Activated T-helper 2 cell treated with anti-CD3 and anti-CD28 coated beads, Interferon-gamma antibody, Interleukin-2, Interleukin-4, amounts not matched to agents 10 μg/mL and 5 μg/mL and 100 μg/mL, durations not matched to agents 14 hours and 24 hours and 36 hours (primary cell): ENCODE measurements at places on chromosomes 7 and 10.
A peak's percentile ranks its signal among the peaks of the same experiment; 100 is the strongest.

DNA sequence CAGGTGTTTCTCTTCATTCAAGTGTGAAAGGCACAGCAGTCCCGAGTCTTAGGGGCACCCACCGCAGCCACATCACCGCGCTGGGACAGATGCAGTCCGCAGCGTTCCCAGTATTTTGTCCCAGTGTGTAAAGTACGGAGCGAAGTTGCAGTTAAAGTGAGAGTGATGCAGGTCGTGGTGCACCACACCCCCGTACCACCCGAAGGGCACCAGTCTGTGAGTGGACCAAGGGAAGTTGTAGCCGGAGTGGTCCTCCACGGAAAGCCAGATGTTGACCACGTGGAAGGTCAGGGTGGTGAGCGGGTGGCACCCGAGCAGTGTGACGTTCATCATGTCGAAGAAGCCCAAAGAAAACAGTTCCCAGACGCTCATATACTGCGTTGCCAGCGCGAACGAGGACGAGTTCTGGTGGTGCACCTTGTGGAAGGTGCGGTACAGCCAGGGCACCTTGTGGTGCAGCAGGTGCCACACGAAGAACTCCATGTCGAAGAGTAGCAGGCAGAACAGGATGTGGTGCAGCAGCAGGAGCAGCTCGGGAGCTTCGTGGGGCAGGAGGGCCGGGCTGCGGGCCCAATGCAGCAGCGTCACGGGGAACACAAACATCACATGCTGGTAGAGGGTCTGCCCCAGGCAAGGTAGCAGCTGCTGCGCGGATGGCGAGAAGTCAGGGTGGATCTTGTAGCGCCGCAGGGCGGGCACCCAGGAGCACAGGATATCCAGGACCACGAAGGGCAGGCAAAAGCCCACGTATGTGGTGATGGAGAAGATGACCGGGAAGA is 526 bp downstream of the CH25H start:
- peaks cover 48% of the 10 kb centered on the region for H3K27me3 ChIP-seq
- DNase-seq = peak; percentile 14
- no peak overlapping the region for H3K27ac ChIP-seq
- H3K4me1 ChIP-seq = peaks cover 14% of the 10 kb centered on the region

GRCh38 chr7:81924494-81924893 is 154.6 kb upstream of the HGF start:
- H3K4me3 ChIP-seq = no peak overlapping the region
- no peaks in the 10 kb centered on the region for H3K27me3 ChIP-seq
- no peak for DNase-seq
- no peaks in the 10 kb centered on the region for H3K36me3 ChIP-seq
- H3K4me1 ChIP-seq = no peaks in the 10 kb centered on the region

DNA sequence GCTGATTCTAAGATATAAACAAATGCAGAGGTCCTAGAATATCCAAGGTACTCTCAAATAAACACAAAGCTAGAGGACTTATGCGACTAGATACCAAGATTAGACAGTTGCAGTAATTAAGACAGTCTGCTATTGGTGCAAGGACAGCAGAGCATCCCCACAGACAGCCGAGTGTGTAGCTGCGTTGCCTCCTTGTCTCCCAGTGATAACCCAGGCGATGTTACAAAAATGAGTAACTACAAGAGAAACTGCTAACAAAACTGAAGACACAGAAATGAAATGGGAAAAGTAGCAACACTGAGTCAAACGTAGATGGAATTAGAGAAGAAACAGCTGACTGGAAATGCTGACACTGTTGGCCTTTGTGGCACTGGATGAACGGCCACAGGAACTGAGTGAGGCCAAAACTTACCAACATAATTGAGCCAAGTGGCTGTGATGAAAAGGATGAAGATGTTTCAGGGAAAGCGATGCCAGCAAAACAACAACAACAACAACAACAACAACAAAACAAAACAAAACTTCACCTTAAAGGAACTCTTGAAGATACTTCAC is 54.3 kb downstream of the BAIAP2L1 start:
- peaks cover 3% of the 10 kb centered on the region for H3K4me1 ChIP-seq
- DNase-seq = no peak
- no peak overlapping the region for H3K27ac ChIP-seq

DNA sequence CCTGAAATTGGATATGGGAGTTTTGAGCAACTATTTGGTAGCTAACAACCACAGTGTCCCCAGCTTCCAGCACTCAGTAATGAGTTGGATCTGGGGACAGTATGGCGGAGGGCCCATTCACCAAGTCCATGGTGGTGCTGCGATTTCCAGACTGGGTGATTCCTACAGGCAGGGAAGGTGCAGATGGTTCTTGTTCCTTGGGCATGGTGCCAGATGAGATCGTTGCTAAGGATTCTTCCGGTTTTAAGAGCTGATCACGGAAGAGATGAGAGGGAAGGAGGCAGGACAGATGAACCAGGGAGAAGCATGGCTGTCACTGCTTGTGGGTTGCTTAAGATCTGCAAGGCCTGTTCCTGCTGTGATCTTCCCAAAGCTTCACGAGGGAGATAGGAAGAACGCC is 380.3 kb downstream of the TCERG1L start:
- no peaks in the 10 kb centered on the region for H3K27me3 ChIP-seq
- H3K4me1 ChIP-seq = no peaks in the 10 kb centered on the region
- no peak overlapping the region for H3K4me3 ChIP-seq
- DNase-seq = no peak
- no peaks in the 10 kb centered on the region for H3K36me3 ChIP-seq

DNA sequence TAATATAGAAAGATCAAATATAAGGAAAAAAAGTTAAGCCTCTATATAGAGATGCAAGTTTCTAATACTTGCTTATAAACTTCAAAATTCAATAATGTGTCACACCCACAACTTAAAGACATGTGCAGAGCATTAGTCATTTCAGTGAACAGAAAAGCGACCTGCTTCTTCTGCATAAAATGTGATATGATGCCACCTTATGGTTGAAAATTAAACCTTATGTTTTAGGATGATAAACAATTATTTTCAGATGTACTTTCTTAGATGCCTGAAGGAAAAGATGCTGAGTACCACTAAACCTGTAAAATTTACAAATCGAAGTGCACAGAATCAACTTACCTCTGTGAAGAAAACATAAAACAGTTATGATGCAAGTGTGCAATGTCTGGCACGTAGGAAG is 96.0 kb downstream of the MTERF1 start:
- H3K27ac ChIP-seq = no peak overlapping the region
- H3K4me1 ChIP-seq = no peaks in the 10 kb centered on the region
- no peak overlapping the region for H3K4me3 ChIP-seq
- DNase-seq = no peak
- H3K27me3 ChIP-seq = peaks cover 11% of the 10 kb centered on the region

DNA sequence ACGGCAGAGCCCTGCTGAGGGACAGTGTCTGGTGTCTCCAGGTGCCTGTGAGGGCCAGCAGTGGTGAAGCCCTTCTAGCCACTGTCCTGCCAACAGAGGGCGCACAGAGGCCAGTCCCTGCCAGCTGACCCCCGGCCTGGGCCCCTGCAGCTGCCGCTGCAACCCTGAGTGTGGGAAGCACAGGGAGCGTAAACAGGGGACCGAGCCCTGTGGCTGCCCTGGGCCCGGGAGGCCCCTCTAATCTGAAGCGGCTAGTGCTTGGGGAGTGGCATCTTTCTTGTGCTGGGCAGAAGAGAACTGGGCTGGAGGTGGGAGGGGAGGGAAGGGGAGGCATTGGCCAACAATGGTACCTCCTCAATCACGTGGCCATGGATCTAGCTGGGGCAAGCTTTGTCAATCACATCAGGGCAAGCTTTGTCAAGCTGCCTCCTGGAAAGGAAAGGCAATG is 34.6 kb downstream of the TRIM8 start:
- no peak overlapping the region for H3K4me3 ChIP-seq
- no peak for DNase-seq
- peaks cover 26% of the 10 kb centered on the region for H3K36me3 ChIP-seq
- no peaks in the 10 kb centered on the region for H3K27me3 ChIP-seq
- no peak overlapping the region for H3K27ac ChIP-seq

DNA sequence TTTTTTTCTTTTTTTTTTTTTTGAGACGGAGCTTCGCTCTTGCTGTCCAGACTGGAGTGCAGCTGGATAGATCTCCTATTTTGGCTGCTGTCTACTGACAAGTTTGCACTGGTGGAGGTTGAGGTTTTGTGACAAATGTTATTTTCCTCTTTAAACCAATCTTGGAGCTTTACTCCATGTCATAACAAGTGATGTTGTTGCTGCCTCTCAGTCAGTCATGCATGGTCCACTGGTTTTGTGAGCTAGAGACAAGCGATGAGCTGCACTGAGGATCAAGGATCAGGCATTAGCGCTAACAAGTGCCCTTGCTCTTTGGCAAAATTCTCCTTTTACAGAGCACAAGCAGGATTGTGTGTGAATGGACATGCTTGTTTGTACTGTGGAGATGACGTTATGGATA is 805 bp upstream of the WDFY4 start:
- no peaks in the 10 kb centered on the region for H3K36me3 ChIP-seq
- H3K27me3 ChIP-seq = peaks cover 7% of the 10 kb centered on the region
- no peak overlapping the region for H3K27ac ChIP-seq
- DNase-seq = no peak
- H3K4me3 ChIP-seq = no peak overlapping the region
- H3K4me1 ChIP-seq = no peaks in the 10 kb centered on the region

DNA sequence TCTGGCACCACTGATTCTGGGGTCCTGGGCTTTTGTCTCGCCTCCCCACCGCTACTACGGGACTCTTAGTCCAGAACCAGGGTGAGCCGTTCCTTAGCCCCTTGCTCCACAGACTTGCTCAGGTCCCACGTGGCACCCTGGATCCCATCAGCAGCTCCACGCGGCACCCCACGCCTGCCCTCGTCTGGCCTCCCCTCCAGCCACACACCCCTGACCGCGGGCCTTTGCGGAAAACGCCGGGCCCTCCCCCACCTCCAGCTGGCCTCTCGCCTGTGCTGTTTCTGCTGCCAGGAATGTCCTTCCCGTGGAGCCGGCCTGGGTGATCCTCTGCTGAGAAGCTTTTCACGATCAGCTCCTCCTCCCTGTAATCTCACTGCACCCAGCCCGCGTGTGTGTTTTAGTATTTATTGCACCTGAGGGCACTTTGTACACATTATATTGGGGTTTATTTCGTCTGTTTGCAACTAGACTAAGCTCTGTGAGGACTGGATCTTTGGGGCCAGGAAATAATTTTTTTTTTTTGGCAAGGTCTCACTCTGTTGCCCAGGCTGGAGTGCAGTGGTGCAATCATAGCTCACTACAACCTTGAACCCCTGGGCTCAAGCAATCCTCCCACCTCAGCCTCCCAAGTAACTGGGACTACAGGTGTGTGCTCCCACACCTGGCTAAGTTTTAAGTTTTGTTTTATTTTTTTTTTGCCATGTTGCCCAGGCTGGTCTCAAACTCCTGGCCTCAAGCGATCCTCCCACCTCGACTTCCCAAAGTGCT is 10.5 kb upstream of the TTYH3 start:
- DNase-seq = no peak
- H3K36me3 ChIP-seq = no peaks in the 10 kb centered on the region
- H3K27ac ChIP-seq = no peak overlapping the region
- no peaks in the 10 kb centered on the region for H3K27me3 ChIP-seq
- no peak overlapping the region for H3K4me3 ChIP-seq

DNA sequence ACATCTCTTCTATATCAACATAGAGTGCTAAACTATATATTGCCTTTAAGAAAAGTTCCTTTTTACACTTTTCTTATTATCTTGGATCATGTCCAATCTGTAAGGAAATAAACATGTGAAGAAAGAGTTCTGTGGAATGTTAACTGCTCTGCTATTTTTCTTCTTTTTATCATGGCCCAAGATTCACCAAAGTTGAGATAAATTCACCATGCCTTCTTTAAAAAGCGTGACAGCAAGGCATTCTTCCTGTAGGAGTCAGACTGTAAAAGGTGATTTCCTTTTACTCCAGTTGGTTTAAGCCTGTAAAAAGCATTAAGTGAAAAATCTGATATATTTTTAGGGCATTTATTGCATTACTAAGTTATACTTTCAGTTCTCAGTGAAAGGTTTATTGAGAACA is 165.7 kb upstream of the FZD1 start:
- no peaks in the 10 kb centered on the region for H3K36me3 ChIP-seq
- peaks cover 1% of the 10 kb centered on the region for H3K27me3 ChIP-seq
- no peaks in the 10 kb centered on the region for H3K4me1 ChIP-seq
- H3K4me3 ChIP-seq = no peak overlapping the region

- no peak overlapping the region for H3K4me3 ChIP-seq
- H3K4me1 ChIP-seq = no peaks in the 10 kb centered on the region
- H3K27me3 ChIP-seq = no peaks in the 10 kb centered on the region
- H3K36me3 ChIP-seq = no peaks in the 10 kb centered on the region
- DNase-seq = no peak
Observed at GRCh38 chr10:31204090-31204489, 114.9 kb upstream of the ZEB1 start.

- no peak overlapping the region for H3K4me3 ChIP-seq
- H3K36me3 ChIP-seq = peaks cover 35% of the 10 kb centered on the region
- peaks cover 2% of the 10 kb centered on the region for H3K27me3 ChIP-seq
- H3K4me1 ChIP-seq = peaks cover 1% of the 10 kb centered on the region
Observed at GRCh38 chr10:96168546-96168945, 38.4 kb downstream of the ZNF518A start.

- H3K27me3 ChIP-seq = no peaks in the 10 kb centered on the region
- peaks cover 7% of the 10 kb centered on the region for H3K36me3 ChIP-seq
- DNase-seq = no peak
- H3K27ac ChIP-seq = no peak overlapping the region
Observed at GRCh38 chr7:66452165-66452564, 176.5 kb upstream of the KCTD7 start.

GRCh38 chr10:6763001-6763400 is 182.9 kb upstream of the PRKCQ start:
- H3K27ac ChIP-seq = no peak overlapping the region
- H3K27me3 ChIP-seq = peaks cover 22% of the 10 kb centered on the region
- H3K4me1 ChIP-seq = no peaks in the 10 kb centered on the region
- no peak for DNase-seq
- no peak overlapping the region for H3K4me3 ChIP-seq
- H3K36me3 ChIP-seq = no peaks in the 10 kb centered on the region

DNA sequence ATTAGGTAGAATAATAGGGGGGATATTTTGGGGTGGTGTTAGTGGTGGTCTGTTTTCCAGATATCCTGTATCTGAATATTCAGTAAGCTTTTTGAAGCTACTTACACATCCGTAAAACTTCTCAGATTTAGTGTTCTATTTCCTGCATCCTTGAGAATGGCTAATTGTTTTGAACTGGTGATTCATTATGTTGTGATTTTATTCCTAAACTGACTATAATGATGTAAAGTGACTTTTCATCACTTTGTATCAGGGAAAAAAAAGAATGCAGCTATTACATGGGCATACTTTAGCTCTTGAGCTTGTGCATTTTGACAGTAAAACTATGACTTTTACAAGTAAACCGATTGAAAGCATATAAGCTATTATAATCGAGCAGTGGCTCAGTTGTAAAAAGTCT is 18.2 kb downstream of the WAC start:
- DNase-seq = no peak
- H3K27me3 ChIP-seq = no peaks in the 10 kb centered on the region
- H3K27ac ChIP-seq = no peak overlapping the region

- no peaks in the 10 kb centered on the region for H3K27me3 ChIP-seq
- H3K27ac ChIP-seq = peak overlapping the region; percentile 31
- peaks cover 5% of the 10 kb centered on the region for H3K36me3 ChIP-seq
- no peak for DNase-seq
- H3K4me3 ChIP-seq = no peak overlapping the region
Observed at GRCh38 chr7:17152721-17153120, 145.7 kb upstream of the AHR start.

- H3K27ac ChIP-seq = no peak overlapping the region
- H3K27me3 ChIP-seq = no peaks in the 10 kb centered on the region
- H3K36me3 ChIP-seq = no peaks in the 10 kb centered on the region
- no peak for DNase-seq
- no peak overlapping the region for H3K4me3 ChIP-seq
- H3K4me1 ChIP-seq = no peaks in the 10 kb centered on the region
Observed at GRCh38 chr7:28488061-28488791, 75.9 kb downstream of the CREB5 start.

- H3K4me3 ChIP-seq = peak overlapping the region; percentile 1
- peak overlapping the region; percentile 67 for H3K27ac ChIP-seq
- H3K36me3 ChIP-seq = peaks cover 29% of the 10 kb centered on the region
Observed at GRCh38 chr10:96651998-96652431, 65.2 kb upstream of the TM9SF3 start.
